ENCODE measurements at places on chromosomes 4 and X. TPM values are rescaled to one million over a fixed set of nuclear protein-coding genes. Genes with fewer than 3 reads are reported as not detected.

- H3K36me3 ChIP-seq, result no peaks in the 10 kb centered on the region
- H3K27ac ChIP-seq, result no peak overlapping the region
- DNase-seq, result no peak
- H3K27me3 ChIP-seq, result no peaks in the 10 kb centered on the region
- no peak overlapping the region for H3K4me3 ChIP-seq
Observed at GRCh38 chr4:122542411-122543236, 78.2 kb downstream of the IL21 start.

DNA sequence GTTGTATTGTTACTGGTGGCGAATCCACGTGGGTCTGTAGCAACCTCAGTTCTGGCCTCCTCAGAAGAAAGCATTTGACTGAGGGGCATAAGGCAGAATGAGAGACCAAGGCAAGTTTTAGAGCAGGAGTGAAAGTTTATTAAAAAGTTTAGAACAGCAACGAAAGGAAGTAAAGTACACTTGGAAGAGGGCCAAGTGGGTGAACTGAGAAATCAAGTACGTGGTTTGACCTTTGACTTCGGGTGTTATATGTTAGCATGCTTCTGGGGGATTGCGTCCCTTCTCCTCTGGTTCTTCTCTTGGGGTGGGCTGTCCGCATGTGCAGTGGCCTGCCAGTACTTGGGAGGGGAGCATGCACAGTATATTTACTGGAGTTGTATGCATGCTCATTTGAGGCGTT lies 232.7 kb upstream of the GATB start:
- no peaks in the 10 kb centered on the region for H3K27me3 ChIP-seq
- DNase-seq, result no peak
- peaks cover 5% of the 10 kb centered on the region for H3K4me1 ChIP-seq
- no peak overlapping the region for H3K27ac ChIP-seq
- no peaks in the 10 kb centered on the region for H3K36me3 ChIP-seq

DNA sequence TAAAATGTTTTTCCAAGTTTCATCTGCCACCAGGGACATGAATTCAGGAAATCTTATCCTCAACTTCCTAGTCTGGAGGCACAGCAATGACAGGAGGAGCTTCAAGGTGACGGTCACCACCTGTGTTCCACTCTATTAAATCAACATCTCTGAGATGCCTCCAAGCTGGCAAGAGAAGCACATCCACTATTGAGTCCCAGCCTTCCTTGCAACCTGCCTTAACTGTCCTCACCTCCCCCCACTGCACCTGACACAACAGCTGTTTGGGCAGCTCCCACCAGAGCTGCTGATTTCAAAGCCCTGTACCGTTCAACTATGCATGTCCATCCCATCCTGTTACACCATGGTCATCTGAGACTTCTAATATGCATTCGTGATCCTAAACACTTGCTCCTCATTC lies 123.4 kb downstream of the COL25A1 start:
- H3K4me3 ChIP-seq, result no peak overlapping the region
- H3K27ac ChIP-seq, result no peak overlapping the region
- peaks cover 5% of the 10 kb centered on the region for H3K4me1 ChIP-seq
- DNase-seq, result no peak
- H3K36me3 ChIP-seq, result no peaks in the 10 kb centered on the region
- H3K27me3 ChIP-seq, result no peaks in the 10 kb centered on the region

DNA sequence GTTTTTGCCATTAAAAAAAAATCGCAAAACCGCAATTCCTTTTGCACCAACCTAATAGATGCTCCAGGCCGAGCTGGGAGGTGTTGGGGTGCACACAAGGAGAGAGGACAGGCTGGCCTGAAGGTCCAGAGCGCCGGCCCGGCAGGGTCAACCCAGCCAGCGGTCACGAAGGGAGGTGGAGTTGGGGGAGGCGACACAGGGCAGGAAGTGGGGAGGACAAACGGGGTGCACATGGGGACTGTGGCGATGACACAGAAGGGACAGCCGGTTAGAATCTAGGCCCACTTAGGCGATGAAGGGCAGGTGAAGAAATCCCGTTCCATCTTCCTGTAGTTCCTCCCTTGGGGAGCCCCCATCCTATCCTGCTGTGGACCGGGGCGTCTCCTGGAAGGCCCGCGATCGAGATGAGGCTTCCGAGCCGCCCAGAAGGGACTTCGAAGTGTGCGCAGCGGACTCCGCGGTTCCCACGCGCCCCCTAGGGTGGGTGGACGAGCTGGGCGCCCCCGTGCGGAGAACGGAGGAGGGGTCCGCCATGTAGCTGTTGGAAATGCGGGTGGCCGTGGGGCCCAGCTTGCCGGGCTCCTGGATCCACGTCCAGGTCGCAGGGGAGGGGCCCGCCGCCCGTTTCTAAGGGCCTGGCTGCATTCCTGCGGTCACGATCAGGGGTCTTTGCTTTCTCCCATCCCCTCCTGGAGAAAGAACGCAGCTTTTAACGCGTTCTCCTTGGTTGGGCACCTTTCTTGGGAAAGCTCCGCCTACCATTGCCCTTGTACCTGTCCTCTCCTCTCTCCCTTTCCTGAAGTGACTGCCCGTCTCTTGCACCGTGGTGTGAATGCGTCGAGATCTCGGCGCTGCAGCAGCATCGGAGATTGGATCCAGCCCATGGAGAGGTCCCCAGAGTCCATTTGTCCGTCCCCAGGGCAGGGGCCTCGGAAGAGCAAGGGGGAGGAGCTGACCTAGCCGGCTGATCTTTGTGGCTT lies 17.0 kb upstream of the HPF1 start:
- H3K36me3 ChIP-seq, result no peaks in the 10 kb centered on the region
- no peak overlapping the region for H3K4me3 ChIP-seq
- H3K27me3 ChIP-seq, result no peaks in the 10 kb centered on the region
- peak; percentile 9 for DNase-seq

DNA sequence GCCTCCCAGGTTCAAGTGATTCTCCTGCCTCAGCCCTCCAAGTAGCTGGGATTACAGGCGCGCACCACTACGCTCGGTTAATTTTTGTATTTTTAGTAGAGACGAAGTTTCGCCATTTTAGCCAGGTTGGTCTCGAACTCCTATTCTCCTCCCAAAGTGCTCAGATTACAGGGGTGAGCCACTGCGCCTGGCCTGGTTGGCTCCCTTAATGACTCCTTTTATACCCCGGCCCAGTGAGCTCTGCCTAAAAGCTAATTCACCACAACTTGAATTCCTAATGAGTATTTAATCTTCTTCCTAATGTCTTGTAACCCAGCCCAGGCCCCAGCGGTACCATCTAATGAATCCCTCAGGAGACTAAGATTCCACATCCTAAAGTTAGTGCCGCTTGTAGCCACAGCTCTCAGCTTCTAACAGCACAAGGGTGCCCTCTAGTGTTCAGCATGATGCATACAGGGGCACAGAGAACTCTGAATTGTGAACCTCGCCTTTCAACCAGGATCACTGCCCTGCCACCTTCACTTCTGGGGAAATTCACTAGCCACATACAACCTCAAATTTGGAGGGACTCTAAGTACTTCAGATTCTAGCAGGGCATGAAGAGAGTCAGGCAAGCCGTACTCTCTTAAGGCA lies 89.5 kb downstream of the OR13H1 start:
- no peak overlapping the region for H3K4me3 ChIP-seq
- H3K4me1 ChIP-seq, result no peaks in the 10 kb centered on the region
- H3K27ac ChIP-seq, result no peak overlapping the region
- no peaks in the 10 kb centered on the region for H3K27me3 ChIP-seq

GRCh38 chr4:139584784-139585183 lies 28.8 kb upstream of the SETD7 start:
- no peaks in the 10 kb centered on the region for H3K4me1 ChIP-seq
- H3K36me3 ChIP-seq, result no peaks in the 10 kb centered on the region
- no peak overlapping the region for H3K27ac ChIP-seq
- DNase-seq, result no peak
- no peaks in the 10 kb centered on the region for H3K27me3 ChIP-seq

- peaks cover 10% of the 10 kb centered on the region for H3K4me1 ChIP-seq
- peak; percentile 8 for DNase-seq
- H3K27me3 ChIP-seq, result no peaks in the 10 kb centered on the region
Observed at GRCh38 chrX:7158468-7158990, 10.6 kb upstream of the PUDP start.

DNA sequence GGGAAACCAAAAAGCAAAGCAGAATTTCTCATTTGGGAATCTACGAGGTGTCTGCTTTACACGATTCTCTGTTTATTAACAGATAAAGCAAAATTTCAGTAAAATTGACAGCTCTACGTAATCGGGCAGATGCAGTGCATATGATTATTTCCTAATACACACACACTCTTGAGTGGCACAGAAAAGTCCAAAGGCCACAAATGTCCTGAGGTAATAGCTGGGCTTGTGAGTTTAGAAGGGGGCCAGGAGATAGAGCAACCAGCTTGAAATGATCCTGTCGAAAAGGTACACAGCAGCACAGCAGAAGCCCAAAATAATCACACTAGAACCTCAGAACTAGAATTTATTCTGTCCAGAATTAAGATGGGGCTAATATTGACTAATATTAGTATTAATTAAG lies 236.0 kb downstream of the FAT4 start:
- no peak overlapping the region for H3K4me3 ChIP-seq
- no peak overlapping the region for H3K27ac ChIP-seq
- H3K4me1 ChIP-seq, result no peaks in the 10 kb centered on the region
- DNase-seq, result no peak

DNA sequence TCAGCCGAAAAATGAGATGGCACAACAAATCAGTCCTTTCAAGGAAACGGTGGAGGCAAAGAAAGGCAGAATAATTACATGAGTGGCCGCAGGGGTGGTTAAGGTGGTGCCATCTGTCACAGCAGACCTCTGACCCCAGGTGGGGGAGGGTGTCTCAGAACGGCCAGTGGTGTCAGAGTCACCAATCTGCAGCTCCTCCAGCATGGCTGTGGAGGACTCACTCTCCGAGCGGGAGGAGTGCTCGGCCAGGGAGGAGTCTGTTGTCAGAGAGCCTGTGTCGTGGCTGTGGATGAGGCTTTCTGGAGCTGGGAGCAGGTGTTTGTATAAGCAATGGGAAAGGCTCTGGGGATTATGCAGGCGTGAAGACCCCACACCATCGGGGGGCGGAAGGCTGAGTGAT lies 130.3 kb upstream of the PDLIM3 start:
- no peak for DNase-seq
- no peak overlapping the region for H3K4me3 ChIP-seq
- H3K27me3 ChIP-seq, result no peaks in the 10 kb centered on the region
- no peaks in the 10 kb centered on the region for H3K4me1 ChIP-seq

DNA sequence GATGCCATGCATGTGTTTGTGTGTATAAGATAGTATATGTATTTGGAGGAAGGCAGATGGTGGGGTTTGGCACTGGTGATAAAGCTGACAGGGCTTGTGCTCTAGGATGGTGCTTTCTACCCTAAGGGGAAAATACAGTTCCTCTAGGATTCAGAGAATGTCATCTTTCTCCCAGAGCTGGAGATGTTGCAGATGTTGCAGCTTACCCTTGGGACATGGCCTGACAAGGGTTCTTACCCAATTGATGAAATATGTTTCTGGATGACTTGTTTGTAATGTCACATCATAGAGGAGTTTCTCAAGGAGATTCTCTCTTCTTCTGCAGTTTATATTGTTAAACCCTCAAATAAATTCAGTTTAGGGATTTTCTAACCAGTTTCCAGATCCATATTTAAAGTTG lies 52.5 kb upstream of the PITX2 start:
- no peak overlapping the region for H3K4me3 ChIP-seq
- no peaks in the 10 kb centered on the region for H3K36me3 ChIP-seq
- DNase-seq, result no peak
- no peaks in the 10 kb centered on the region for H3K4me1 ChIP-seq
- no peaks in the 10 kb centered on the region for H3K27me3 ChIP-seq
- H3K27ac ChIP-seq, result no peak overlapping the region

- no peaks in the 10 kb centered on the region for H3K27me3 ChIP-seq
- peak; percentile 21 for DNase-seq
- no peaks in the 10 kb centered on the region for H3K4me1 ChIP-seq
- no peak overlapping the region for H3K4me3 ChIP-seq
- H3K36me3 ChIP-seq, result no peaks in the 10 kb centered on the region
- H3K27ac ChIP-seq, result no peak overlapping the region
Observed at GRCh38 chr4:15132739-15133138, 130.5 kb downstream of the CPEB2 start.

DNA sequence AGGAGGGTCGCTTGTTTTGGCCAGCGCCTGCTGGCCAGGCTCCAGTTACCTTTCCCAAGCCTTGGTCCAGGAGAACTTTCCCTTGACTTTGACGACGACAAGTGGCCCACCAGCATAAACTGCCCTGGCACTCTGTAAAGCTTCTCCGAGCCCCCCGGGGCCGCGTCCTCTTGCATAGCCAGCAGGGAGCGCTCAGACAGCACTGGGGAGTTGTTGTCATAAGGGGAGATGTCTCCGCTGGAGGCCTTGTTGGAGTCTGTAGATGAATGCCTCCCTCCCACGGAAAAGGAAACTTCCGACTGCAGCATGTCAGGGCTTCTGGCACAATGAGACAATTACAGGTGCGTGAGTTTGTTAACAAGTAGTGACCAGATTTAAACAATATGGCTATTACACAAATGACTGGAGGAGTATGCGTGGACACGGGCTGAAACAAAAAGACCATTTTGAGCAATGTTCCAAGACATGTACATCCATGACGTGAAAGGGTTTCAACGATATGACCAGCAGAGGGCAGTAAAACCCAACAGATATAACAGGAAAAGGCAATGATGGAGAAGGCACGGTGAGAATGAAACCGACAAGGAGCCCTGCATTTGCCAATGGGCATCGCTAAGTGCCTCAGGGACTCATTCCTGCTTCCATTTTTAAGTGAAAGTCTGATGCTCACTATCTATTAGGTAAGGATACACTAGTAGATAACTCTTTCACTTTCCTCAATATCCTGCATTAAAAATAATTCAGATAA lies 33.0 kb downstream of the HCCS start:
- no peak overlapping the region for H3K4me3 ChIP-seq
- no peaks in the 10 kb centered on the region for H3K27me3 ChIP-seq

- no peak for DNase-seq
- no peak overlapping the region for H3K27ac ChIP-seq
- peaks cover 34% of the 10 kb centered on the region for H3K4me1 ChIP-seq
- no peaks in the 10 kb centered on the region for H3K36me3 ChIP-seq
- no peaks in the 10 kb centered on the region for H3K27me3 ChIP-seq
Observed at GRCh38 chr4:159859656-159860148, 756.8 kb downstream of the RAPGEF2 start.

Gene MAGEB10
- total RNA-seq, result not detected
